ENCODE measurements at places on chromosomes 11 and 22.

DNA sequence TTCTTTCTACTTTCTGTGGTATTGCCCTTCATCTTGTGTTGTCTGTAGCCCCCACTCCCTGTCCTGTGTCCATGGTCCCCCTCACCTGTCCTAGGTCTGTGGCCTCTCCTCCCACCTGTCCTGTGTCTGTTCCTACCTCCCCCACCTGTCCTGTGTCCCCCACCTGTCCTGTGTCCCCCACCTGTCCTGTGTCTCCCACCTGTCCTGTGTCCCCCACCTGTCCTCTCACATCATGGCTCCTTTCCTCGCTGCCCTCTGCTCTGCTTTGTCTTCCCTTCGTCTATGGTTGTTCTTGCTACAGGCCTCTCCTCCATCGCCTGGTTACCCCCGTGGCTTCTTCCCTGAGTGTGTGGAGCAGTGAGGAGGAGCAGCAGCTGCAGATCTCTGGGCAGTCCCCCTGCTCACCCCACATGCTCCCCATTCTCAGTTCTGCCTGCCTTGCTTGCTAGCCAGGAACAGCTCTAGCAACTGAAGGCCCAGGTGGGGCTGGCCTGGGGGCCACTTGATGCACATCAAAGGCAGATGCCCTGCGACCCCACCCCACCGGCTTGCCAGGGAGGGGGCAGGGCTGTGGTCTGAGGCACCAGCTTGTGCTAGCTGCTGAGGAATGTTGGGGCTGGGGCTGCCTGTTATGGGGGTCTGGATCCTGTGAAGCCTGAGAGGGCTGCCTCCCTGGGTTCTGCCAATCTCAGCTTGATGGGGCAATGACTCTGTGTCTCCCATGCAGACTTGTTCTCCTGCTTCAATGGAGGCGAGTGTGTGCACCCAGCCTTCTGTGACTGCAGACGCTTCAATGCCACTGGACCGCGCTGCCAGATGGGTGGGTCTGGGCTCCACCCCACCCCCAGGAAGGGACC is 5.6 kb downstream of the OTOG start:
- DNase-seq = no peak

- DNase-seq = no peak
Observed at GRCh38 chr22:46587492-46588278, 32.5 kb upstream of the GRAMD4 start.

DNA sequence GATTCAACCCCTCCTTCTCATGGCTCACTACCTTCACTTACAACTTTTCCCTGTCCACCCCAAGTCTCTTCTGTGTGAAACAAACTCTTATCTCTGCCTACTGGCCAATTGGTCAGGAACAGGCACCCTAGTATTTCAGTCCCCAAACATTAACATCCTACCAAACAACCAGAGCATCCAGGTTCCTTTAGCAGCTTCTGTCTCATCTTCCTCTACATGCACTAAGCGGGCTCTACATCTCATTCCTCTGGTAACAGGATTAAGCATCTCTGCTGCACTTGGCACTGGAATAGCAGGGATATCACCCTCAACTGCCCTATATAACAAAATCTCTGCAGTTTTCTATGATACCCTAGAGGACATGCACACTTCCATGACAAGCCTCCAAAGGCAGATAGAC is 116.2 kb downstream of the JRKL start:
- DNase-seq = no peak

DNA sequence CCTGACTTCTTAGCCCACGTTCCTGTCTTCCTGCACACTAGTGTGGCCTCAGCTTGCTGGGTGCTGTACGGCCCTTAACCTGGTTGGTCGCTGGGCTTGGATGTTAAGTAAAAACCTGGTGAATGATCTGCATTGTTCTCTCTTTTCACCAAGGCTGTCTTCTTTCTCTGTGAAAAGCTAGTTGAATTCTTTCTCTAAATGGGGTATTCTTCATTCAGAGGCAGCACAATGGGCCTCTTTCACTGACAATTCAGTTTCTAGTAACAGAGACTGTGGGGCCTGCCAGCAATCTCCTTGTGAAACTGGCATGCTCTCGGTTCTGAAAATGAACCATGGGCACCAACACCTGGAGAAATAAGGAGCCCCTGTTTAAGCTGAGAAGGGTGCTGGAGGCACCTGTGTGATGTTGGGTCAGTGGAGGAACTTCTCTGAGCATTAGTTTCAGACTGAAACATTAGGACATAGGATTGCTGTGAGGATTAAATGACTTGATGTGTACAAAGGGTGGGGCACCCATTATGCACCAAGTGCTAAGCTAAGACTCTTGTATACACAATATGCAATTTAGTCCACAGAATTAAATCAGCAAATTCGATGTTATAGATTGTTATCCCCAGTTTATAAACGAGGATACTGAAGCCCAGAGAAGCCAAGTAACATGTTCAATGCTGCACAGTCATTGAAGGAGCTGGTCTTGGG is 33.1 kb upstream of the ELF5 start:
- DNase-seq = no peak

DNA sequence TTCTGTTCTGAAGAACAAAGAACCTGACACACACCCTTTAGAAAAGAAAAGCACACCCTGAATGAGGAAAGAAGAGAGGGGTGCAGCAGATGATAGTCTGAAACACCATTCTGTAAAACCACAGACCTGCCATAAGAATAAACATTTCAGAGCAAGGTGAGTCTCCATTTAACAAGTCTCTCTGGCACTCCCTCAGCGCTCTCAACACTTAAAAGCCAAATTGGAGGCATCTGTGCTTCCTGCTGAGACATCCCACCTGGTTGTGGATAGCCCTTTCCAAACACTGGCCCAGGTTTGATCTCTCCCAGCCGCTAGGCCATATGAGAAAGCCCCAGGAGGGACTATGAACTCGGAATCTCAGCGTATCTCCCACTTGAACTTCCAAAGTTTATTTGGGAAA is 36.3 kb downstream of the ETS1 start:
- no peak for DNase-seq

GRCh38 chr11:126426106-126426505 is 70.6 kb downstream of the ST3GAL4 start:
- no peak for DNase-seq

Data from ACHN (cell line).